ENCODE measurements at places on chromosomes 7 and 10.

- no peak for DNase-seq
Measured at GRCh38 chr7:19051767-19052375, 65.6 kb downstream of the TWIST1 start.

GRCh38 chr10:131651674-131652437 lies 249.0 kb upstream of the PPP2R2D start:
- no peak for DNase-seq

GRCh38 chr7:125406111-125406510 lies 476.5 kb upstream of the POT1 start:
- no peak for DNase-seq

- no peak for DNase-seq
Measured at GRCh38 chr10:100531761-100532160, 2.1 kb upstream of the NDUFB8 start.

DNA sequence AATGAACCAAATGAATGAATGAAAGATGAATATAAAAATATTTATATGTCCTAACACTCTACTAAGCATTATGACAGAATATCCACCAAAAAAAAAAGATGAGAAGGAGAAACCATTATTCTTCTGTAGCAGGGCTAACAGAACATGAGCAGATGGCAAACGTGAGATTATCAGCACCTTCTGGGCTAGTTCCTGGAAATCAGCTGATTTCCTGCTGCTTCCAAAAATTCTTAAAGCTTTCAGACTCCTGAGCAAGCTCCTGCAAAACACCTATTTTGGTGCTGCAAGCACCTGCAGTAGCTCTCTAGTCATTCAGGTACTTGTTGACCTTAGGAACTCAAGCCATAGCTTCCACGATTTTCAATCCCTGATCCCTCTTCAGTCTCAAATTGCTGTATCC lies 51.8 kb downstream of the NPSR1 start:
- no peak for DNase-seq

DNA sequence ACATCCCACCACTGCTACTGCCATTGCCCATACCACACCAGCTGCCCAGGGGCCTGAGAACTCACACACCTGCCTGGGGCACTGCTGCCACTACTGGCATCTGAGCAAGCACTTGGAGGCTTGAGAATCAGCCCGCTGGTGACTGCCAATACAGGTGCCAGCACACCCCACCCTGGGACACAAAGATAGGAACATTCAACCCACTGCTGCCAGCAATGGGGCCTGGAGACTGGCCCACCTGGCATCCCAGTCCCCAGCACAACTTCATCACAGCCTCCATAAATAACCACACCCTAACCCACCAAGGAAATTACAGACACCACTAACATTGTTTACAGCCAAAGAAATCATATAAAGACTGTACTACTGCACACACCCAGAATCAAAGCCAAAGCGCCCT lies 115.9 kb downstream of the SLC16A9 start:
- DNase-seq, result no peak

DNA sequence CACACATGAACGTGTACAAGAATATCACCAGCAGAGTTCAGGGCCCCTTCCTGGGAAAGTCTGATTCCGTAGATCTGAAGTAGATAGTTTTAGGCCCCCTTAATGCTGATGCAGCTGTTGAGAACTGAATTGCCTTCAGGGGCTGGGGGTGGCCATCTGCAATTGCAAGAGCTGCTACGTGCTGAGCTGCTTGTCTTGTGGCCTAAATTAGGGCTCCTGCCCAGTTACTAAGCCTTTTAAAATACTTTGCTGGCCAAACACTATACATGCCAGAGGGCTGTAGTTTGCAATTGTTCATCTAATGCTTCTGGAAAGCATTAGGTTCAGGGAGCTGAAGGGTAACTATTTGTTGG lies 71.7 kb downstream of the TMEM178B start:
- DNase-seq, result no peak

GRCh38 chr10:128710098-128710797 lies 584.0 kb upstream of the MKI67 start:
- no peak for DNase-seq

GRCh38 chr10:1162481-1163203 lies 106.5 kb downstream of the WDR37 start:
- DNase-seq, result no peak

GRCh38 chr10:7634142-7634894 lies 32.4 kb downstream of the ITIH5 start:
- DNase-seq, result no peak

DNA sequence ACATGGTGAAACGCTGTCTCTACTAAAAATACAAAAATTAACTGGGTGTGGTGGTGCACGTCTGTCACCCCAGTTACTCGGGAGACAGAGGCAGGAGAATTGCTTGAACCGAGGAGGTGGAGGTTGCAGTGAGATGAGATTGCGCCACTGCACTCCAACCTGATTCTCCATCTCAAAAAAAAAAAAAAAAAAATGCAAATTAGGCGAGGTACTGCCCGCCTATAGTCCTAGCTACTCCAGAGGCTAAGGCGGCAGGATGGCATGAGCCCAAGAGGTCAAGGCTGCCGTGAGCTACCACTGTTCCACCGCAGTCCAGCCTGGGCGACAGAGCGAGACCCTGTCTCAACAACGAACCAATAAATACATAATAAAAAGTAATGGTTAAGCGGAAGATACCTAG lies 1.1 kb upstream of the EIF4H start:
- no peak for DNase-seq

- DNase-seq, result no peak
Measured at GRCh38 chr7:54839575-54840213, 80.7 kb upstream of the SEC61G start.

GRCh38 chr7:46916581-46916980 lies 665.3 kb downstream of the TNS3 start:
- no peak for DNase-seq

GRCh38 chr7:138304071-138304320 lies 156.1 kb upstream of the TRIM24 start:
- no peak for DNase-seq

DNA sequence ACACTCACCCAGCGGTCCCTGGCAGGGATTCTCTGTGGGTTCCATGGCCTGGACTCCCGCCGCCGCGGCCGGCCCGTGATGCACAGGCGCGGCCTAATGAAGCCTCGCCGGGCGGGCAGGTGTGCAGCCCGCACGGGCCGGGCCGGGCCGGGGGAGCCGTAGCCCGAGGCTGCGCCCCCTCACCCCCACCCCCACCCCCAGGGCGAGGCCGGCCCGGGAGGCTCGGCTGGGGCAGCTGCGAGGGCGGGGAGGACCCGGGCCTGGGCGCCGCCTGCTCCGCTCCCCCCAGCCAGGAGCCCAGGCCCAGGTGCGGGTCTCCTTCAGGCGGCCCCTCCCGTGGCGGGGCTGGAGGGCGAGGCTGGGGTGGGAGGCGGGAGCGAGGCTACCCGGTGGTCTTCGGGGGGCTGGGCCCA lies at the start of gene NOBOX:
TSS of gene NOBOX (minus strand) at position 45 of the 413 bp plus-strand sequence.
- DNase-seq, result no peak

DNA sequence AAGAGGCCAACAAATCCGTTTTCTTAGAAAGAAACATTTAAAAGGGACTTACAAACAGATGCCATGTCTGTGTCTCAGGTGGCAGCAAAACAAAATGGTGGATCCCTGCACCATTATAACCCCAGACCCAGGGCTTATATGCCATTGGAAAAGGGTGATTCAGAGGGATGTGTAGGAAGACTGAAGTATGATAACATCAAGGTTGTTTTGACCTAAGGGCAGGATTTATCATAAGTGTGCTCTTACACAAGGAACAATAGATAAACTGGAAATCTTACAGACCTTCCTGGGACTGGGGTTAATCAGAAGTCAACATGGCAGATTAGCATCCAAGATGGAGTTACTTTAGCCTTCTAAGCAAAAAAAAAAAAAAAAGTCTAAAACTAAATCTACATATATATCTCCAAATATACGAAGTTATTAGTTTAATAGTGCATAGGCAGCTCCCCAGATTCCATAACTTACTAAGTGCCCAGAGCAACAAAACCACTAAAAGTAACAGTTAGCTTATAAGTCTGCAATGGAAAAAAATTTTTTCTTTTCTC lies 34.3 kb upstream of the WNT16 start:
- no peak for DNase-seq

DNA sequence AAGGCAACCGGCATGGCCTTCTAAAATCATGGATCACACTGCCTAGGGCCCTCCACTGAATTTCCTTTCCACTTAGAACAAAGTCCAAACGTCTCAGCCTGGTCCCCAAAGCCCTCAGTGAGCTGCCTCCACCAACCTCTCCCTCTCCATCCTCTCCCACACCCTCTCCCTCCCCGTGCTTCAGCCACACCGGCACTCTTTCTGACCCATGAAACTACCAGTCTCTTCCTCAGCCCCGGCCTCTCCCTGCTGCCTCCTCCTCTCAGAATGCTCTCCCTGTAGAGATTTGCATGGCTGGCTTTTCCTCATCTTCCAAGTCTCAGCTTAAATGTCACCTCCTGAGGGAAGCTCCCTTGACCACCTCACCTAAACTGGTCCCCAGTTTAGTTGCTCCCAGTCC lies 219.0 kb upstream of the ZMIZ1 start:
- DNase-seq, result no peak

GRCh38 chr7:89839329-89839728 lies 314.9 kb upstream of the STEAP1 start:
- no peak for DNase-seq

DNA sequence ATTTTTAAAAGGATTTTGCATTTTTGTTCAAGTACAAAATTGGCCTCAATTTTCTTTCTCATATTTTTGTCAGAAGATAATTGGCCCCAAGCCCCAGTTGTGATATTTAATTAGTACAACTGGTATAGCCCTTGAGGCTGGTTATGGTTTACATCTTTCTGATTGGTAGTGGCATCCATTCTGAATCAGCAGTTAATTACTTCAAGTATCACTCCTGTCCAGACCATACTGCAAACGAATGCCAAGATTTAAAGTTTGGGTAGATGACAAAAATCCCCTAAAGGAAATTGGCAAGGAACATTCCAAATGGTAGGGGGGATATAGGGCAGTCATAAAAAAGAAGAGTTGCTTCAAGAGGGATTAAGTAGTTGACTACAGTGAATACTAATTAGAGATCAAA lies 23.1 kb downstream of the MYPN start:
- no peak for DNase-seq

DNA sequence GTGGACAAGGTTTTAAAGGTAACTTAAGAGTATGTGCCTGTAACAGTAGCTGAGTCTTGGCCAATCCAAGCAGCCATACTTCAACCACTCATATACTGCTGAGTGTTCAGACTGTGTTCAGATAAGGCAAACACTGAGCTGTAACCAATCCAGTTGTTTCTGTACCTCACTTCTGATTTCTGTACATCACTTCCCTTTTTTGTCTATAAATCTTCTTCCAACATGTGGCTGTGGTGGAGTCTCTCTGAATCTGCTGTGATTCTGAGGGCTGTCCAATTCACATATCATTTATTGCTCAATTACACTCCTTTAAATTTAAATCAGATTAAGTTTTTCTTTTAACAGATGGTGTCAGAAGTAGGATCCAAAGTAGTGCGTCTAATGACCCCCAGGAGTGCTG lies 149.5 kb upstream of the PHF14 start:
- no peak for DNase-seq

DNA sequence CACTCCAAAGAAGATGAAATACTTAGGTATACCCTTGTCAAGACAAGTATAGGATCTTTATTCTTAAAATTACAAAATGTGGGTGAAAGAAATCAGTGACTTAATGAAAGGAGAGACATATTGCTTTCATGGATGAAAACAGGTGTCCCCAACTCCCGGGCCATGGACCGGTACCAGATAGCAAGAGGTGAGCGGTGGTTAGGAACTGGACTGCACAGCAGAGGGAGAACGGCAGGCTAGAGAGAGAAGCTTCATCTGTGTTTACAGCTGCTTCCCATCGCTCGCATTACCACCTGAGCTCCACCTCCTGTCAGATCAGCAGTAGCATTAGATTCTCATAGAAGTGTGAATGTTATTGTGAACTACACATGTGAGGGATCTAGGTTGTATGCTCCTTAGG lies 408.9 kb downstream of the CALN1 start:
- no peak for DNase-seq

DNA sequence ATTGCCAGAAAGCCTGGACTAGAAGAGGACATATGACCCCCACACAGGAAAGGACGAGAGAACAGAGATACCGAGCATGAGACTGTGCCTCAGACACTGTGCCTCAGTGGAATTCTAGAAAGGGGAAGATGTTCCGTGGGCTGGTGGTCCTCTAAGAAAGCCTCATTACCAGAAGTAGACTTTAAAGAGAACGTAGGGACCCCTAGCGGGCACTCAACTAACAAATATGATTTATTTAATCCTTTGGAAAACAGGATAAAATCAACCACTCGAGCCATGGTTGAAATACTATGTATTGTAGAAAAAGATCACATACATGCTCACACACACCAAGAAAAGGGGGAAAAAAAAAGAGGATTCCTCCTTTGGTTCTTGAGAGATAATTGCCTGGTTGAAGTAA lies 701.2 kb upstream of the SORCS1 start:
- DNase-seq, result no peak

GRCh38 chr10:33939892-33940291 lies 605.4 kb upstream of the NRP1 start:
- DNase-seq, result no peak

DNA sequence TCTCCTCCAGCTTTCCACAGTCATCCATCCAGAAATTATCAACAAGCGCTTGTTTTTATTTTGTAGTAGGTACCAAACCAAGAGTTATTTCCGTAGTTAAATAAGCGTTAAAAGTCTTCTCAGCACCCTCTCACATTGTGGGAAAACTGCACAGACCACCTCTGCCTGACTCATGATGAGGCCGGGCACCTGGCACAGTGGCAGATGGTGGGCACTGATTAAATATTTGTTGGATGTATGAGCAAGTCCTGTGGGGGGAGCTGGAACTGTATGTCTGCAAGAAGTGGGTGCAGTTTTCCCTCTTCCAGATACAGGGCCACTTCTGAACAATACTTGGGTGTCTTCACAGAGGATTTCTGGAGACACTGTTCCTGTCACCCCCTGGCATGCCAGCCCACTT lies 5.3 kb upstream of the REPIN1 start:
- no peak for DNase-seq

DNA sequence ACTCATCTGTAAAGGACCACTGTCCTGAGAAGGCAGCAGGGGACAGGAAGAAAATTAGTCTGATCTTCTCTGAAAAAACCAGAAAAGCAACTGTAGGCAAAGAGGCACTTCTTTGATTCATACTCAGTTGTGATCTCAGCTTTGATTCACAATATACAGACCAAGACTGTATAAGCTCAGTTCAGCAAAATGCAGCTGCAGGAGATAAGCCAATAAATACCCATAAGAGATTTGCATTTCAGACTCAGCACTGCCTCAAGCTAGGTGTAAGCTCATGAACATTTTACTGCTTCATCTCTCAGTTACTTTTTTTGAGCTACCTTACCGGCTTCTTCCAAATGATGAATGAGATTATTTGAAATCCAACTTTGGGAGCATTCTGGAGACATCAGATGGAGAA lies 64.2 kb upstream of the LYZL1 start:
- no peak for DNase-seq

- DNase-seq, result no peak
Measured at GRCh38 chr7:48170506-48170905, 752 bp upstream of the ABCA13 start.
